ENCODE measurements at places on chromosomes 12 and 14.
A peak's percentile ranks its signal among the peaks of the same experiment; 100 is the strongest.

DNA sequence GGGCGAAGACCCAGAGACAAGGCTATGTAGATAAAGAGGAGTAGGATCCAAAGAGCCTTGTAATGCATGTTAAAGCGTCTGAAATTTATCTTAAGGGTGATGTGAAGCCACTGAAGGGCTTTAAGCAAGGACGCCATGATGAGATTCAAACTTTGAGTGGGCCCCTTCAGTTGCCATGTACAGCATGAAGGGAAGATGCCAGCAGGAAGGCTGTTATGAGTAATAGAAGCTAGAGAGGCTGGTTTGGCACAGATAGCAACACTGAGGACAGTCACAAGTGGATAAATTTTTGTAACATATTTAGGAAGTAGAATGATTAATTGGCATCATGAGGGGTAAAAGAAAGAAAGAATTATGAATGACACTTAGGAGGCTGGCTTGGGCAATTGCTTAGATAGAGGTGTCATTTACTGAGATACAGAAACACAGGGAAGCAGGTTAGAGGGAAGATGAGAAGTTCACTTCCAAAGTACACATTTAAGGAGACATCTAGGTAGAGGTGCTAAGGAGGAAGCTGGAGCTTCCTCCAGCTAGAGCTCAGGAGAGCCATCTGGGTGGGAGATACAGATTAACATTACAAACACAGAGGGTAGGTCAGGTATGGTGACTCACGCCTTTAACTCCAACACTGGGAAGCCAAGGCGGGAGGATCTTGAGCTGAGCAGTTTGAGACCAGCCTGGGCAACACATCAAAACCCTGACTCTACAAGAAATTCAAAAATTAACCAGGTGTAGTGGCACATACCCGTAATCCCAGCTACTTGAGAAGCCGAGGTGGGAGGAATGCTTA is 13.7 kb downstream of the ATG2B start:
- DNase-seq: no peak

DNA sequence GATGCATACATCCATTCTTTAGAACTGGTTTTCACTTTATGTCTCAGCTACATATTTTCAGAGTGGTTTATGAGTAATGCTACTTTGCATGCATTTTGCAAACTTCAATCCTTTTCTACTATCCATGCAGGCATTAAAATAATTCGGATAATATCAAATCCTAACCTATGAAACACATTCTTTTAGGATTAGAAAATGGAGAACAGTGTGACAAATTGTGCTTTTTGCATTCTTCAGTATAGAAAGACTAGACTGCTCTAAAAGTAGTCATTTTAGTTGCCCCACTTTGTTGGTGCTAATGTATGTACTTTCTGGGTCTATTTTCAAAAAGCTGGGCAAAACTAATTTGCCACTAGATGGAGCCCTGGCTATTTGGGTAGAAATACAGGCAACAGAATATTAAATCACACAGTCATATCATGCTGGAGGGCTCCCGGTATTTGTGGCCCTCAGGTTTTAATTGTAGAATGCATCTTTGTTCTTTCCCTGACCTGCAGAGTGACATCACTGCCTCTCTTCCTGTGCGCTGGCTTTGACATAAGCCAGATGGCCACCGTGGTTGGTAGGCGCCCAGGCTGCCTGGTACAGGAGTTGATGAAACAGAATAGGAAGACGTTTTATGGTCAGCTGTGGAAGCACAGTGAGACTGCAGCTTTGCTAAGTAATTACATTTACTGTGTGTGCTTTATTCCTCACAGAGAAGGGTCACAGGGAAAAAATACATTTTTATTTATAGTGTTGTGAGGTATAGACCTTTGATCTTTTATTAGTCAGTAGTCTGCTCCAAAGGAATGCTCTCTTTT is 28.1 kb downstream of the MSRB3 start:
- DNase-seq: peak; percentile 38

GRCh38 chr14:25101276-25101675 is 51.3 kb upstream of the STXBP6 start:
- DNase-seq: no peak

DNA sequence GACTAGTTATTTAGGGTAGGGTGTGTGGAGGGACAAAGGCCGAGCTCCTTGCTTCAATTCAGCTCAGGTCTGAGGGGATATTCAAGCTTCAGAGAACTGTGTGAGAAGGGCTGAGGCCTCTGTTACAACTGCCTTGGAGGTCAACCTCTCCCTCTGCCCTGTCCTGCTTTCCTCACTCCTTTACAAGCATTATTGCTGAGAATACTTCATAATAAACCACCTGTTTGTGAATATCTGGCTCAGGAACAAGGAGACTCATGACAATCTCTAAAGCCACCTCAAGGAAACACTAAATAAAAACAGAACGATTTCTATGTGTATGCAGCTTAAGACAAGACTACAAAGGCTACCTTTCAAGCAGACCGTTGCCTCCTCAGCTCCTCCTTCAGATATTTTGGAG is 21.7 kb downstream of the OTOGL start:
- DNase-seq: no peak

DNA sequence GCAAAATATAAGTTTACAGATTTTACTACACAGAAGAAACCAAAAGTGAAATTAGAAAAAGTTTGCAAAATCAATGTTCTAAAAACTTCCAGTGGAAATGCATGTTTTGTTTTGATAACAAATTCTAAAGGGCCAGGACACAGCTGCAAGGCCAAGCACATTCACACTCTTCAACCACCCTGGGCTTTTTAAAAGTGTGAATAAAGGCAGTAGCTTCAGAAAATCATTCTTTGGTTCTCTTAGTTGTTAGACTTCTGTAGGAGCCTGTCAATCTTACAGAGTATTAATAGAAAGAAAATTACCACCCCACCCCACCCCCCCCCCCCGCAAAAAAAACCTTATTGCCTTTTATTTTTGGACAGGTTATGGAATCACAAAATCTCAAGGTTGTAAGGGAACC is 105.2 kb upstream of the EGLN3 start:
- DNase-seq: no peak

DNA sequence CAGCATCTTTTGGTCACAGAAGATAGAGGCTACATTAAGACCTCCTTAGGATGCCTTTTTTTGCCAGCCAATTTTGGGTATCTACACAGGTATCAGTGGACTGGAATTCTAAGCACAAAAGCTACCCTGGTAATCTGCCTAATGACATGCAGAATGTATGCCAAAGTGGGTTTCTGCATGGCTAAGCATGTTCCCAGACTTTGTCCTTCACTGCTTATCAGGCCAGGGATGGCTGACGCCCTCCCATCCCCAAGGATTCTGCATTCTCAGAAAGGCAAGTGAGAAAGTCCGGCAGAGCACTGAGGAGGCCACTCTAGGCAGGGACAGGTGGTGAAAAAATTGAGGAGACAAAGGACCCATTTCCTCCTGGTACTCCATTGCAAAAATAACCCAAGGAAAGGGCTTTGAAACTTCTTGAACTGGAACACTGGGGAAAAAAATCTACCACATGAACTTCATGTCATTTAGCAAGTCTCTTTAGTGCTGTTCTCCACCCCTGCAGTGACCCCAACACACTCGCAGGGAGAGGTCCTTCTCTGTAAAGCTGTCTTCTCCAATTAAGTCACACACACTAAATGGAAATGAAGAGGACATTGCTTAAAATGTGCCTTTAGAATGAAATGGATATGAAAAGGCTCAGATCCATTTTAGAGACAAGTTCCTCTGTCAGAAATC is 91.7 kb upstream of the MAX start:
- no peak for DNase-seq

GRCh38 chr12:82698708-82699564 is 12.2 kb downstream of the TMTC2 start:
- no peak for DNase-seq

- no peak for DNase-seq
Observed at GRCh38 chr12:22617630-22618029, 7.3 kb upstream of the ETNK1 start.

DNA sequence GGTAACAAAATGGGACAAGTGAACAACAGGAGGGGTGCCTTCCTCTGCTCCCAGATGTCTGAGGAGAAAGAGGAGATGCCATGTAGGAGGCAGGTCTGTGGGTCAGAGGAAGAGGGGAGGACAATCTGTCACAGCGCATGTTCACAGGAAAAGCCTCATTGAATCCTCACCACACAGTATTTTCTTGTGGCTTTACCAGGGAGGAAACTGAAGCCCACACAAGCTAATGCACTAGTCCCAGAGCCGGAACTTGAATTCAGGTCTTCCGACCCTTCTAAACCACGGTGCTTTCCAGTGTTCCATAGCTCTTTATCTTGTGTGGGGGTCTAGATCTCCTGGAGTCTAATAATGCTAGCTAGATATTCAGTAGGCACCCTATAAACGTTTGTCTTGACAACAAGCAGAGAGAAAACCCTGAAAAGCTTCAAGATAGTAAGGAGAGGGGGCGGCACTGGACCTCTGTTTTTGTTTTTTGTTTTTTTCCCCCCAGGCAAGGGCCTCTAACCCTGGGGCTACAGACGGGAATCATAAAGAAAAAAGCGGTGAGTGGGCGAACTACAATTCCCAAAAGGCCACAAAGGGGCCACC is 371 bp upstream of the SHMT2 start:
- DNase-seq: no peak

- DNase-seq: no peak
Observed at GRCh38 chr12:68261896-68262295, 8.5 kb upstream of the IL22 start.

GRCh38 chr12:38149395-38150073 is 167.0 kb upstream of the ALG10B start:
- no peak for DNase-seq

GRCh38 chr12:86139671-86140070 is 116.5 kb downstream of the MGAT4C start:
- no peak for DNase-seq

DNA sequence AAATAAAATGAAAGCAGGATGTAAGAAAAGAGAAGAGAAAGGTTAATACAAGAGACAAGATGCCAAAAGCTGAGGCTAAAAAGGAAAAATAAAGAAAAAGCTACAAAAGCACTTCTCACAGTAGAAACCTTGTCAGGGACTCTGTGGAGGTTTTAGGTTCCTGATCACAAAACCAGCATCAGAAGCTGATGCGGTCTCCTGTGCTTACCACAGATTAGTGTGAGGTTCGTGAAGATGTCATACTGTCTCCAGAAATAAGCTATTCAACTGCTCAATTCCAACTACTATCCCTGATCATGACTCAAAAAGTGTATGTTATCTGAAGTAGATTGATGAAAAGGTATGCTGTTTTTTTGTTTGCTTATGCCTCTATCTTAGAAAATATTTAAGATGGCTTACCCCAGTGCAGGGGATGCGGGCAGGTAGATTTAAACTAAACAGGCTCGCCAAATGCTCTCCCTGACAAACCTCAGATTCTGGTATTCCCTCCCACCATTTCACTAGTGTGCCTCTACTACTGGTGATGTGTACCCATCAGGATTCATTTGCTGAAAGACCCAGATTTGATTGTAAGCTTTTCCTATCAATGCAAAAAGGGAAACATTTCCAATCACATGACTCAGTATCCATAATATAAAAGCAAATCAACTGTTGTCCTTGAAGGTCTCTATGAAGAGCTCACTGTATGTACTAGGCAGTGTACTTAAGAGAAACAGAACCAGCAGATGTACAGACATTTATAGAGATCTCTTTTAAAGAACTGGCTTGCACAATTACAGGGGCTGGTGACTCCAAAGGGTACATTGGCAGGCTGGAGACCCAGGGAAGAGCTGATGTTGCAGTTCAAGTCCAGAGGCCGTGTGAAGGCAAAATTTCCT is 169.5 kb upstream of the FOXN3 start:
- DNase-seq: no peak

DNA sequence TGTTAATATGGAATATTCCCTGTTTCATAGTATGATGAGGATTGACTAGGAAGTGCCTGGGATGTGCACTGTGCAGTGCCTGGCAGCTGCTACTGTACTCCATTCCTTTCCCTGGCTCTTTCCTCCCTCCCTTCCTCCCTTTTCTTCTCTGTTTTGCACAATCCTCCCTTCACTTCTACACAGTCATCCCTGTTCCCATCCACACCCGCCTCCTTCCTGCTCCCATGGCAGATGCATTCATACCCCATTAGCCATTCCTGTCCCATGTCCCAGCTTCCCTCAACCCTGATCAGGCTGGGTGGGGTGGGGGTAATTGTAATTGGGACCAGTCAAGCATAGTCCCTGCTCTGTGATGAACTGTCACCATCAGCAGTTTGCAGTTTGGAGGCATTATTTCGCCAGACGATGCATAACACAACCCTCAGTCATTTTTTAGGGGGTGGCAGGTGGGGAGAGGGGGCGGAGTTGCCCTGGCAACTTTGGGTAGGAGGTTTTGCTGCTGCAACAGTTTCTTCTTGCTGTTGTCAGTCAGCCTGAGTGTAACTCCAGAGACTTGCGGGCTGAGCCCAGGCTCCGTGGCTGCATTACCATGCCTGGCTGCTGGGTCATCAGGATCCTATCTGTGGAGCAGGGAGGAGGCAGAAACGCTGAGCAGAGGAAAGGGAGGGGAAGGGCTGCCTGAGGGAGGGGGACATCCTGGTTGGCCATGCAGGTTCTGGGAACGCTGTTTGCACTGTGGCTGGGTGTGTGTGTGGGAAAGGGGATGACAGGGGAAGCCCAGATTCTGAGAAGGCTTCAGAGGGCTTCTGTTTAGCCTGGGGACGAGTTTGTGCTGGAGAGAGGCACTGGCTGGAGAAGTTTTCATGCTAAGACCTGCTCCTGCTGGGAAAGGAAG is 4.1 kb upstream of the KRT84 start:
- DNase-seq: no peak

- no peak for DNase-seq
Observed at GRCh38 chr14:106511006-106511799, 984.8 kb downstream of the TMEM121 start.

- DNase-seq: no peak
Observed at GRCh38 chr14:85644211-85644610, 114.3 kb downstream of the FLRT2 start.

DNA sequence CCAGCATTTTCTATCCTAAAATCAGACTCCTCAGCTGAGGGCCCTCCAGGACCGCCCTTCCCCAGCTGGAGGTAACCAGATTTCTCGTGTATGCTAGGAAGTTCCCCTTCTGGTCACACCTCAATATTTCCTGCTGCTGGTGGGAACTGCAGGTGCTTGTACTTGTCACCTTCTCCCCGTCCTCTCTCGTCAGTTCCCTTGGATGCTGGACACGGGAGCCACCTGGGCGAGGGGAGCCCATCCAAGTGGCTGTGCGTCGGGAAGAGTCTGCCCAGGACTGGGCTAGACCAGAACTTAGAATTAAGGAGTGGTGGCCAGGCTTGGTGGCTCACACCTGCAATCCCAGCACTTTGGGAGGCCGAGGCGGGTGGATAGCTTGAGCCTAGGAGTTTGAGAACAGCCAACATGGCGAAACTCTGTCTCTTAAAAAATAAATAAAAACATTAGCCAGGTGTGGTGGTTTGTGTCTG is 23.2 kb upstream of the KIF26A start:
- DNase-seq: no peak

DNA sequence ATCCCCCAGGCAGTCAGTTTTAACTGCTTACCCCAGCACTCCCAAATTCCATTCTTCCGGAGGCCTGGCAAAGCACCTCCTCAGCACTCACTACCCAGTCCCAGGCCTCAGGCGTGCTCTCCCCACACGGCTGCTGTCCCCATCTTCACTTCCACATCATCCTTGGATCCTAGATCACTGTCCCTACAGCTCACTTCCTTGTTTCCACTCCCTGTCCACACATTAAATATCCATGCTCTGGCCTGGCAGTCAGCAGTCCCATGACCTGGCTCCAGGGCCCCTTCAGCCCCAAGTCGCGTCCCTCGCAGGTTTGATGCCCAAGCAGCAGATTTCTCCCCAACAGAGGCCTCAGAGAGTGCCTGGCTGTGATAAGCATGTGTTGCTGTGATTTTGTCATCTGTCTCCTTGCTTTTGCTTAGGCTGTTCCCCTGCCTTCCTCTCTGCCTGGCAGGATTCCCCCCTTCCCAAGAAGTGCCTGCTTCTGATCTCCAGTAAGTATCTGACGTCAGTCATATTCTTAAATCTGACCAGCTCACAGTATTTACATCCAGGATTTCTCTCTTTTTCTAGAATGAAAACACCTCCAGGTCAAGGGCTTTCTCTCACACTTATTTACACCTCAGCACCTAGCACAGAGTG is 241.7 kb downstream of the ZFP36L1 start:
- DNase-seq: no peak

Data from Panc1 (cell line).